Panc1 (cell line): ENCODE measurements at places on chromosomes 7 and 10. TPM values are rescaled to one million over a fixed set of nuclear protein-coding genes. Genes with fewer than 3 reads are reported as not detected.

Gene BMPER
- not detected for total RNA-seq

Gene TCAF2
- total RNA-seq = 0.28 TPM

Gene ATRNL1
- total RNA-seq = 17.1 TPM

Gene MALRD1
- not detected for total RNA-seq

Gene PON3
- 1.2 TPM for total RNA-seq

Gene MYL10
- total RNA-seq = not detected

Gene CXCL12
- 0.82 TPM for total RNA-seq

Gene PAPSS2
- 17.1 TPM for total RNA-seq

Gene ST8SIA6
- 0.82 TPM for total RNA-seq

Gene CFAP46
- total RNA-seq = 1.6 TPM

Gene DMBT1
- total RNA-seq = 0.05 TPM

Gene THSD7A
- total RNA-seq = 38.6 TPM

Gene TRIM50
- not detected for total RNA-seq

Gene IFIT1B
- not detected for total RNA-seq

Gene NODAL
- total RNA-seq = not detected

Gene AEBP1
- 0.62 TPM for total RNA-seq

Gene EN2
- 1.5 TPM for total RNA-seq

Gene ANXA8L1
- 0.26 TPM for total RNA-seq

Gene PUS7
- total RNA-seq = 30.7 TPM

Gene PDGFA
- total RNA-seq = 18.5 TPM

Gene SLC26A5
- total RNA-seq = not detected

Gene PNLIPRP2
- total RNA-seq = 0.72 TPM

Gene FOXP2
- total RNA-seq = 0.54 TPM

Gene GALNT17
- total RNA-seq = not detected

Gene OR2A12
- not detected for total RNA-seq

Gene ZNF212
- 11.3 TPM for total RNA-seq

Gene GPRIN2
- total RNA-seq = 12.9 TPM

Gene SRGN
- total RNA-seq = 8.5 TPM

Gene FGFR2
- 5.7 TPM for total RNA-seq

Gene DKK1
- total RNA-seq = 563 TPM

Gene ABI1
- total RNA-seq = 35.2 TPM

Gene CLCN1
- total RNA-seq = 0.15 TPM

Gene MBL2
- not detected for total RNA-seq

Gene EXOC4
- 71.0 TPM for total RNA-seq

Gene CHN2
- 0.15 TPM for total RNA-seq

Gene FOXI2
- not detected for total RNA-seq

Gene SPDYE8
- total RNA-seq = not detected

Gene TMEM176A
- 0.39 TPM for total RNA-seq

Gene CNPY1
- not detected for total RNA-seq

Gene DGKI
- total RNA-seq = not detected

Gene CYREN
- 49.6 TPM for total RNA-seq

Gene AHR
- total RNA-seq = 36.6 TPM
